NCI-H345 (cell line): ENCODE measurements at places on chromosomes 4 and X.

DNA sequence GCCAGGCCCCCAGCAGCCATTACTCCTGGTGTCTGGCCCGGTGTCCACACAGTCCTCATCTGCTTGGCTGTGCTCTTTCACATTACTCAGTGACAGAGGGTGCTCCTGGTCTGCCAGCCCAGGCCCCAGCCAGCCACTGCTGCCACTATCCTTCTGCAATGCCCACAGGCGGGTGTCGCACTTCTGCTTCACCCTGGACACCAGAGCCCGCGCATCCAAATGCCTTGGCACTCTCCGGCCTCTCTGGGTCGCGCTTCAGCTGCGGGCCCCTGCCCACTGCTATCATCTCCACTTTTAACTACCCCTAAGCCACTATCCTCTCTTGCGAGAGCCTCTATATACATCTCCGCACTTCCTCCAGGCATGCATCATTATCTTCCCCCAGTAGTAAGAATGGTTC lies 76.4 kb upstream of the UCP1 start:
- no peak for DNase-seq

GRCh38 chr4:75653845-75654503 lies 19.2 kb downstream of the G3BP2 start:
- no peak for DNase-seq

DNA sequence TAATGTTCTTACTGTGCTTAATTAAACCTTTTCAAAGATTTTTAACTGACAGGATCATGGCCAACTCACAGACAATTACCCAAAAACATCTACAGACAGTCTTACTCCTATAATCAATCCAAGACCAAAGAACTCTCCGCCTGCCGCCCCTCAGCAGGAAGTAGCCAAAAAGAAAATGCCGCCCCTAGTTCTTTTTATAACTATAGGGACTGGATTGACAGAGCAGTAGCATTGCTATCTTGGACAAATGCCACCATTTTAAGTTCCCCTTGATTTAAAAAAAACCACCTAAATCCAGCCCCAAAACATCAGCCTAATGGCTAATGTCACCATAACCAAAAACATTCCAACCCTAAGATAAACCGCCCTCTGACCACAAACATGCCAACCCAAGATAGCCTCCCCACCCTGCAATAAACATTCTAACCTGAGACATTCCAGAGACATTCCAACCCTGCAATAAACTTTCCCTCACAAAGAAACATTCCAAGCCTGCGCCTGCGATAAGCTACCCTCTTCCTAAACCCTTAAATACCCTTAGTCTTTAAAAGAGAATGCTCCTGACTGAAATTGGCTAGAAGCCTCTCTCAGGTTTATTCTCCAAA lies 77.0 kb downstream of the COQ2 start:
- DNase-seq, result no peak

GRCh38 chr4:74962584-74962983 lies 29.7 kb downstream of the PARM1 start:
- no peak for DNase-seq

- DNase-seq, result no peak
Observed at GRCh38 chr4:125187226-125188176, 127.3 kb upstream of the FAT4 start.

DNA sequence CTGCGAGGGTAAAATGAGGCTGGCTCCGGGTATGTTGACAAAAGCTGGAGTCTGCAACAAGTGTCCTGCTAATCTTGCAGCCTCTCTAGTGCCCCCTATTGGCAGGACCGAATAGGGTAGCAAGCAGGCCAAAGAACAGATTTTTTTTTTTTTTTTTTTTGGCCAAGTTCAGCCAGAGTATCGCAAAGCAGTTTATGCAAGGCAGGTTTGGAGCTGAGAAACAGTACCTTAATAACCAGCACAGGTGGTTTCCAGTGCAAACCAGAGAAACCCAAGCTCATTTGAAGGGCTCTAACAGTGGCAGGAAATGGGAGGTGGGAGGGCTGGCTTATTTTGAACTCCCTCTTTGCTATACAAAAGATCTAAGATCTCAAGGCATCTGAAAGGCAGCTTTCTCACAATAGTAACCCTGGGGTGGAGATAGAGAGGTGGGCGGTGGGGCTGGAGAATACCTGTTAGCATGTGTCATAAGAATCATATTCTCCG lies 38.2 kb upstream of the OCIAD2 start:
- DNase-seq, result no peak

GRCh38 chrX:41023098-41023497 lies 62.1 kb upstream of the USP9X start:
- DNase-seq, result no peak

DNA sequence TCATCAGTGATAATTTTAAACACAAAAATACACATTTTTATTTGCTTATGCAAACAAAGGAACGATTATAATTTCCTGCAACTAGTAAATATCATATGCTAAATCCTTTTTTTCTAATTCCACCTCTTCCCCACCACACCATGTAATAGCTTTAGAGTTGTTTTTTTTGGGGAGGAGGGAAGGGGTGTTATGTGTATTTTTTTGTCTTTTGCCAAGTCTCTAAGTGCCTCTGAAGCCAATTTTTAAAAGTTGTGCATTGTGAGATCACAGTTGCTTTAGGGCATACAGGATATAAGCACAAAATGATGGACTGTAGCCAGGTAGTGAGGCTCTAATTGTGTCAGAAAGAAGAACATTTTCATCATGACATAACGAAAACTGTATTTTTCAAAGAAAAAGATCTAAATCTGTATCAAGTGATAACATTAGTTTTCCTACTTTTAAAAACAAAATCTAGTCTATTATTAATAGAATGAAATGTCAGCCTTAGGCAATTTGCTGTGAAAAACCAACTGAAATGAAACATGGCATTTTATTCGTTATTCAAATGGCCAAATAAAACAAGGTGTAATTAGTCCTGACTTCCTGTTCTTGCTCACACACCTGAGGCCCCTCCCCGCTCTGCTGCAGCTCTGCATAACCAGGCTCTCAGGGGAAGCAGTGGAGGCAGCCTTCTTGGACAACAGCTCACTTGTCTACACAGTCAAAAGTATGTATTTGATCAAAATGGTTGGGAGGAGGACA lies 157.4 kb downstream of the PALLD start:
- no peak for DNase-seq

DNA sequence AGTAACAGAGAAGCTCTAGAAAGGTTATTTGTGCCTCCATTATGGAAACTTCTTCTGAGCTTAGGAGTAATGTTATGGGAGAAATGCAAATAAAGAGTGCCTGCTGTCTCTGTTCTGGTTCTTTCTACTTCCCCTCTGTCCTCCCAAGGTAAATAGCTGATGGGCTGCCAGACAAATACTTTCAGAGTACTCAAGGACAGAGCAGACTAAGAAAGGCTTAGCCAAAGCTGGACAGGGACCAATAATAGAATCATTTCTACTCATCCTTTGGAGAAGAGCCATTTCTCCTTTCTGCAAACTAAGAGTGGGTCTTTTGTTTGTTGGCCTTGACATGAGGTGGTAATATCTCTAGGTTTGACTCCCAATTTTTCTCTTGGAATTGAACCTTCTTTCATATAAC lies 136.1 kb downstream of the MID1IP1 start:
- no peak for DNase-seq

DNA sequence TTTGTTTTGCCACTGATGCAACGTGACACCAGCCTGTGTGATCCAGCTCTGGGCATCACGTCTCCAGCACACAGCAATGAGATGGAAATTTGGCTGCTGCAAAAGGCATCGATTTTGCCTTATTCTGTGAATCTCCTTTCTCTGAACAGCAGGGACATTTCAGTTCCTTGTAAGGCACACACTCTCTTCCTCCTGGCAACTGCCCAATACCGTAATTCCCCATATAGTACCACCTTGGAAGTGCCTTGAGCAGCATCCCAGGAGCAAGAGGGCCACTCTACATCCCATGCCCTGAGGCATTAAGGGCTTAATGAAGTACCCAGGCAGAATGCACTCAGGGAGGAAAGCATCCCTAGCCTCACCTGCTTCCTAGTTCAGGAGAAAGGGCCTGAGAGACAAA lies 10.5 kb upstream of the MAMLD1 start:
- DNase-seq, result no peak

DNA sequence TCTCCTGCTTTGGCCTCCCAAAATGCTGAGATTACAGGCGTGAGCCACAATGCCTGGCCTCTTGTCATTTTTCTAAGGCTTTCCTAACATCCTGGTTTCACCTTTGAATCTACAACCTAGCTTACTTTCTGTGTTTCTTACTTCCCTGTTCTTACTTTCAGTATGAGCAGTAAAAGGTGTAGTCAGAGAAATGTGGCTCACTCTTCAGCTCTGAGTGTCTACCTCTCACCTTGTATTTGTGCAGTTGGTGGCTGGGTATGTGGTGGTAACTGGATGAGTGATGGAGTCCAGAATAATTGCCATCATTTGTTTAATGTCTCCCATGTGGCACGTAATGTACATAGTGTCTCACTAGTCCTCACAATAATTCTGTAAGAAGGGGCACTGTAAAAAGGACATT lies 19.1 kb upstream of the CXCL11 start:
- DNase-seq, result no peak

DNA sequence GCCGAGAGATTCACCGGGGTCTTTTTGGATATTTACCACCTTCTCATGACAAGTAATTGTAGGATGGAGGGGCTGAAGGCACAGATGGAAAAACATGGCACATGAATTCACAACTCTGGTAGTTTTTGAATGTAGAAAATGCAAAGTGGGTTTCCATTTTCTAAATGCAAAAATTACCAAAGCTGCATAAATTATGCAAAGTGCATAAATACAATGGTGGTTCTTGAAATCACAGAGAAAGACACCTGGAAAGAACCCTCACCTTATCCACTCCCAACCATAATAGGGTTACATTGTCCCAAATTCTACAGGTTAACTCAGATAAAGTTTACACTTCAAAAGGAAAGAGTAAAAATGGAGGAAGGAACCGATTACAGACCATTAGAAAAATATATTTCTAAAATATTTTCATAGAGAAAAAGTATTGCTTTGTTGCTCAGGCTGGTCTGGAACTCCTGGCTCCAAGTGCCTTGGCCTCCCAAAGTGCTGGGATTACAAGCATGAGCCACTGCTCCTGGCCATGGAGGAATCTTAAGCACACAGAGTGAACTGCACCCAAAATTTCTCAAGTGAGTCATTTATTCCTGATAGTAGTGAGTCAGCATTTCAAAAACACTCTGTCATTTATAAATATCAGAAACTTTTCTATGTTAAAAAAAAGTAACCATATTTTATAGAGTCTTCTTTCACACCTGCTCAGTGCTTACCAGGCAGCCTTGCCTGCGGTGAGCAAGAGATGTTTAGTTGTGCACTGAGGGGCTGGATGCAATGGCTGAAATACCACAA lies 101.4 kb downstream of the FIP1L1 start:
- DNase-seq, result no peak

GRCh38 chr4:142016031-142016430 lies 379.6 kb downstream of the IL15 start:
- no peak for DNase-seq

- no peak for DNase-seq
Observed at GRCh38 chr4:26859762-26860156, 882 bp upstream of the STIM2 start.

DNA sequence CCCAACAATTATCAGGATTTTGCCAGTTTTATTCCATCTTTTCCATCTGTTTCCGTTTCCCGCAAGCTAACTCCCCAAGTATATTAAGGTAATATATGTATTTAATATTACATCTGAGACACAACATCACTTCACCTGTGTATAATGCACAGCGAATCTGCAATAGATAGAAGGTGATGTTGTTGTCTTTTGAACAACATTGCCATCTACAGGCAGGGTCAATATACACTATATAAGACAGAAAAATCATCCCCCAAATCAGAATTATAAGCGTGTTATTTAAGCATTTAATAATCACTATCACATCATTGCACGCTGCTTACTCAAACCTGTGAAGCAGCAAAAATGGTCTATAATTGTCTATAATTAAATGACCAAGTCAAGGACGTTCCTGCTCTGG lies 1115.5 kb downstream of the NLGN4X start:
- DNase-seq, result peak; percentile 35

GRCh38 chrX:103453655-103454054 lies 65.6 kb downstream of the RAB40A start:
- DNase-seq, result no peak

DNA sequence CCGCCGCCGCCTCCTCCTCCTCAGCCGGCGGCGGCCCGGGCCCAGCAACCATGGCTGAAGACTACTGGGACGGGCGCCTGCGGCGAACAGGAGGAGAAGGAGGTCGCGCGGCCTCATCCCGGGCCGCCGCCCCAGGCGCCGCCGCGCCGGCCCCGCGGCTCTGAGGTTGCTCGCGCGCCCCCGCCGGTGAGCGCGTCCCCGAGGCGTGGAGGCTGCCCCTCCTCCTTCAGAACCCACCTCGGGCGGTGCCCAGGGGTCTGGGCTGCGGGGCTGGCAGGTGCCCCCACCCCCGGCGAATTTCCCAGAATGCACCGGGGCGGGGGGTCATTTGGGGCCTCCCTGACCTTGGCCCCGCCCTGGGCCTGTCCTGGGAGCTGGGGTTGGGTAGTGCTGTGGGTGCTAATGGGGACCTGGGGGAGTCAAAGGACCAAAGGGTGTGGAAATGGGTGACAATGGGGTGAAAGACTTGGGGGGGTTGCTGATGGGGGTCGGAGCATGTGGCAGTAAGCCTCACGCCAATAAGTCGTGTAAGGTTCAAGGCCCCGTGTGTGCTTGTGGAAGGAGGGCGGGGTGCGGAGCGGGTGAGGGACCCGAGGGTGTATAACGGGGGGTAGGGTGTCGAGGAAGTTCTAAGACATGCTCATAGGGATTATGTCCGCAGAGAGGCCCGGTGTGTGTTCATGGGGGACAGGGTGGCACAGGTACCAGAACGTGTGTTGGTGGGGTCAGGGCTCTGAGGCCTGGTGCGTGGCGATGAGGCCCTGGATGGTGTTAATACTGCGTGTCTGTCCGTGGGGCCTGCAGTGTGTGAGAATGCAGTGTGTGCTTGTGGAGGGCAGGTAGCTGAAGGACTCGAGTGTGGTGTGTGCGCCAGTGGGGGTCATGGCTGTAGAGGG lies 687 bp downstream of the CDK16 start:
- DNase-seq, result peak; percentile 23

DNA sequence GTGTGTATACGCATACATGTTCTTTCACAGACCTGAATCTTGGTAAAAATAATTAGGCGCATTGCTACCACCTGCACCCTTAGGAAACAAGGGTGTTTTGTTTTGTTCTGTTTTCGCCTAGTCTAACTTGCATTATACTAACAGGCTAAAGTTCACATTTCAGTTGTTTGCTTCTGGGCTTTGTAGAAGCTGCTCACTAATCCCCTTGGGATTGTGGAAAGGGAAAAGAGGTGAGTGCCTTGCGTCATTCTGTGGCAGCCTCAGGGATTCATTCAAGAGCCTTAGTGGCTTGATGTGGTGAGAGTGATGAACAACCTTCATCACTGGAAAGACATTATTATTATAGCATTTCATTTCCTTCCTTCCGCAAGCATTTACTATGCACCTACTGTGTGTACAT lies 331.1 kb downstream of the ADGRL3 start:
- peak; percentile 31 for DNase-seq
